Esophagus squamous epithelium (tissue), 5 donors: ENCODE measurements at places on chromosomes 2 and 18.

DNA sequence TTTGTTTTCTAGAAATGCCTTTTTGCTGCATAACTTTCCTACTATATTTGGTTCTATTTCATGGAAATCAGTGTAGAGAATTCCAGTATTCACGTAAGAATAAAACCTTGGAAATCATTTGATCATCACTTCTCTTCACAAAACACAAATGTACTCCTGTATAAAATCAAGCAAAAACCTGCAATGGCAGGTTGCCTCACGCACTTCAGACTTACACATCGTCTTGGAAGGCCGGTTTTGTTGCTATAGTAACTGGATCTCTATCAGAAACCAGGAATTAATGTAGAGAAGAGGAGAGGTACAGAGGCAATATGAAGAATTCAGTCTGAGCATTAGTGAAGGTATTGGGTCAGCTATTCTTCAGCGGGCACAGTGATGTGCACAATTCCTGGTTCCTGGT, 370.7 kb upstream of the CYRIA start:
- no peak for DNase-seq

DNA sequence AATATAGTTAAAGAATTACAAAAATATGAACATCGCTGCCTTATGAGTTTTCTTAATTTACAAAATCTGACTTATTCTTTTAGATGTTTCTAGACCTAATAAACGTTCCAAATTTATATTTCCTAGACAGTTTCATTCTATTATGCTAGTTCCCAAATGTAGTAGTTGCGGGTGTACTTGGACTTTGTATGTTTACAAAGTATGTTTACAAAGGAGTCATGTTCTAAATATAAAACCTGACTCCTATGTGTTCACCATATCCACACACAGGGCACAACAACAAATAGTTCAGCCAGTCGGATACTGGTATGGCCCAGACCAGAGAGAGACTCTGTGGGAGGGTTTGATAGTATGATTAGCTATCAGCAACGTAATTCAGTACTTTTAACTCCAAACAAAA, 230.7 kb downstream of the KCNH7 start:
- DNase-seq = no peak

- no peak for DNase-seq
Measured at GRCh38 chr2:48651158-48651790, 33.6 kb downstream of the GTF2A1L start.

DNA sequence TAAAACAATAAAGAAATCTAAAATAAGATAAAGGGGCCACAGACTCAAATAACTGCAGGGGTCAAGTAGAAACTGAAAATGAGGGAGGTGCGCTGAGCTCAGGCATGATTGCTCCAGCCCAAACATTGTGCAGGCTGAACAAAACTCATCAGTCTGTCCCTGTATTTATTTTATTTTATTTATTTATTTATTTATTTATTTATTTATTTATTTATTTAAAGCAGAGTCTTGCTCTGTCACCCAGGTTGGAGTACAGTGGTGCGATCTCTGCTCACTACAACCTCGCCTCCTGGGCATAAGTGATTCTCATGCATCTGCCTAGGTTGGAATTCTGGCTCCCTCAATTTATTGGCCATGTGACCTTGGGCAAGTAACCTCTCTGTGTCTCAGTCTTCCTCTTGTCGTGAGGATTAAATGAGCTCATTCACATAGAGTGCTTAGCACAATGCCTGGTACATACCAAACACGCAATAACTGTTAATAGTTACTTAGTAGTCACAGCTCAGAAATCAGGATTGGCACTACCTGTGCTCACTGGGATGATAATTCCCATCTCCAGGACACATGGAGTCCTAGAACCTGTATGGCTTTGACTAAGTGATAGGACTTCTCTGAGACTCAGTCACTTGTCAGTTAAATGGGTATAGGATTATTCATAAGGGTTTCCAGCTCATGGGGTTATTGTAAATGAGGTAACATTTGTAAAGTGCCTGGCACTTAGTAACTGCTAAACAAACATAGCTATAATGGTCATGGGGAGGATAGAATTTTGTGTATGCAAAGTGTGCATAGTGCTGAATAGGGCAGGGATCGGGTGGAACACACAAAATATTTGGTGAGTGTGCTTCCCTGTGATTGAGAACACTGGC, 6.0 kb downstream of the SPEG start:
- DNase-seq = no peak

DNA sequence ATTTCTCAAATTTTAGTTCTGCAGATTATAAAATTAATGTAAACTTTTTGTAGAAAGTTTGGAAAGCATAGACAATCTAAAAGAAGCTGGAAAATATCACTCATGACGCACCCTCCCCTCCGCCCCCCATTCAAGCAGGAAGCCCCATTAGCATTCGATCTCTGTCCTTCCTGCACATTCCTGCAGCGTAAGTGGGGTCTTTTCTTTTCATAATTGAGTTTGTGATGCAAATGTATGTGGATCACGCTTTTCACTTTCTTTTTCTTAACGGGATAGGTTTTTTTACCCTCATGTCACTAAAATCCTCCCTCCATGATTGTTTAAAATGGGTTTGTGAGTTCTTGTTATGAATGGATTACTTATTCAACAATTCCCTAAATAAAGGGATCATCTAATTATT, 181.7 kb upstream of the HDAC4 start:
- DNase-seq = no peak
